Naive thymus-derived CD8-positive, alpha-beta T cell (primary cell): ENCODE measurements at places on chromosomes 12 and 14.

DNA sequence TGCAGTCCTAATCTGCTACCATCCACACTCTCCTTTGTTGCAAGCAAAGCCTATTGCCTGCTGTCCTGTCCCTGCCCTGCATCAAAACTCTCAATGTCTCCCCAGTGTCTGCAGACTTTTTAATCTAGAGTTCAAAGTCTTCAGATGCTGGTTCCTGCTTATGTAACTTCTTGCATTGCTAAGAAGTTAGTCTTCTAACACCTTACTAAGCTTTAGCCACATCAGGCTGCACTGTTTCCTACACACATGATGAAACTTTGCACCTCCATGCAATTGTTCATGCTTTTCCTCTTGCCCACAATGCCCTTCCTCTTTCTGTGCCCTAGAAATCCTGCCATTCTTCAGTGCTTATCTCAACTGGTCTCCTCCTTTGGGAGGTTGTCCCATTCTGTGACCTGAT lies 16.2 kb upstream of the DICER1 start:
- DNase-seq = no peak

DNA sequence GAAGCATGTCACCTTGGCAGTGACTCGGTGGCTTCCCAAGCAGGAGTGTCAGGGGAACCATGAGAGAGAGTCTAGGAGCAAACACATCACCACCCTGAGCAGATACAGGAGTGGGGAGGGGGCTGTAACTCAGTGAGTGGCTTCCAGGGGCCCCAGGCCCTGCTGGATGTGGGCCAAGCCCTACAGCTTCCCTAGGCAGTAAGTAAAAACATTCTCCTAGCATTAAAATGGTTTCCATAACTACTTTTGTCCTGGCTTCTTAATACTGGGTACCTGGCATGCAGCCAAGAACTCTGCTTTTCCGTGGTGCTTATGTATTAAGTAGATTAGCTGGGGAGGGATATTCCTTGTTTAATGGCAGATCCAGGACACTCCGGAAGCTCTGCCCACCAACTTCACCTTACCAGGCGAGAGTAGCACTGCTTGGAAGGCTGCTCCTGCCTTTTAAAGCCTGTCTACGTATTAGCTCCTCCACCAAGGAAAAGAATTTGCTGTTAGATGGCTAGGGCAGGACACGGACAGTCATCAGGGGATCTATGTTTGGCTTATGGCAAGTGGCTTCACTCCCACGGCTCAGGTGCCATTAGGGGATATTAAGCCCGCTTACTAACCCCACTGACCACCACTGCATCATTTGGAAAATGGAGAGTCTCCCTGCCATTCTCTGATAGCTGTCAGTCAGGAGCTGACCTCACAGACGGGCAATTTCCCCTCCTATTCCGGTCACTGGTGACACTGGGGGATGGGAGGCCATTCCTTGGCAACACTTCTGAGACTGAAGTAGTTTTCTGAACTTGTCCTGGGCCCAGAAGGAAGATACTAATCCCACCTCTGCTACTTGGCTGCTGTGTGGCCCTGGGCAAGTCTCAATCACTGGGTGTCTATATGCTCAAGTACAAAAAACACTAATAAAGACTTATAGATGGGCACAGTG lies 22.8 kb downstream of the OTUB2 start:
- no peak for DNase-seq

GRCh38 chr12:23949348-23950209 lies at the start of gene SOX5:
TSS of gene SOX5 (minus strand) at chr12:23949670. CDS start at chr12:23949601, 69 bp downstream.
- no peak for DNase-seq

DNA sequence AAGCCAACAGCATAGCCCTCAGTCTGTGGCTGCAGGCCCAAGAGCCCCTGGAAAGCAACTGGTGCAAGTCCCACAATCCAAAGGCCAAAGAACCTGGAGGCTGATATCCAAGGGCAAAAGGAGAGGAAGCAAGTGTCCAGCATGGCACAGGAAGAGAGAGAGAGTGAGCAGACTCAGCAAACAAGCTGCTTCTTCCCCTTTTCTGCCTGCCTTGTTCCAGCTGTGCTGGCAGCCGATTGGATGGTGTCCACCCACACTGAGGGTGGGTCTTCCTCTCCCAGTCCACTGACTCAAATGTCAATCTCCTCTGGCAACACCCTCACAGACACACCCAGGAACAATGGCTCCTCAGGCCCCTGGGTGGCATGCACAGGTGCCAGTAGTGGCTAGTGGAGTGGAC lies 33.5 kb downstream of the SMCO2 start:
- DNase-seq = no peak

DNA sequence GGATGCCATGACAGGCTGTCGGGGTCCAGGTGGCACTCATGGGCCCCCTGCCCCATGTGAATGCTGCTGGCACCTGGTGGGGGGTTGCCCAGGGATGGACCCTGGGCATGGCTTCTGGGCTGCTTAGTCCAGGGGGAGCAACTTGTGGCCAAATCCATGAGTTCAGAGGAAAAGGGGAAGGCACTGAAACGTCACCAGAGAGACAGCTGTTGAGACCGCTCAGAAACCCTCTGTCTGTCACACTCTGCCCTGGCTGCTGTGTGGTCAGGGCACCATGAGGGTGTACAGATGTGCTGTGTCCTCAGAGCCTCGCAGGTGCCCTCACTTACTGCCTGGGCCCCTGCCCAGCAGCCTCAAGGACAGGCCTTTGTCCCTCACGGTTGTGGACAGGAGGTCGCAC lies 9.4 kb downstream of the CLBA1 start:
- DNase-seq = no peak

DNA sequence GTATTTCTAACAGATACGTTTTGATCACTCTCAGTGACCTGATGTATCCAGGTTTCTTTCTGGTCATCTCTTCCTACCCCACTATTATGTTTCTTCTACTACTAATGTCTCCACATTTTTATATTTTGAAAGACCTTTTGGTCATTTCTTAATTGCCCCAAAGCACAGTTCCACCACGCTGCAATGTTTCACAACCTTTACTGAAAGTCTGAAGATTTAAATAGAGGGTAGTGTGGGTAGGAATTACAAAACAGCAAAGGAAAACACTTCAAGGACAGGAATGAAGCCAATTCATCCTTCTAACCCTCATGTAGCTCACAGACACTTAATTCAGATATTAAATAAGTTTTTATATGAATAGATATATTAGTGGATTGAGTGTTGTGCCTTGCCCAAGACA lies 36.1 kb upstream of the SLC16A7 start:
- no peak for DNase-seq

DNA sequence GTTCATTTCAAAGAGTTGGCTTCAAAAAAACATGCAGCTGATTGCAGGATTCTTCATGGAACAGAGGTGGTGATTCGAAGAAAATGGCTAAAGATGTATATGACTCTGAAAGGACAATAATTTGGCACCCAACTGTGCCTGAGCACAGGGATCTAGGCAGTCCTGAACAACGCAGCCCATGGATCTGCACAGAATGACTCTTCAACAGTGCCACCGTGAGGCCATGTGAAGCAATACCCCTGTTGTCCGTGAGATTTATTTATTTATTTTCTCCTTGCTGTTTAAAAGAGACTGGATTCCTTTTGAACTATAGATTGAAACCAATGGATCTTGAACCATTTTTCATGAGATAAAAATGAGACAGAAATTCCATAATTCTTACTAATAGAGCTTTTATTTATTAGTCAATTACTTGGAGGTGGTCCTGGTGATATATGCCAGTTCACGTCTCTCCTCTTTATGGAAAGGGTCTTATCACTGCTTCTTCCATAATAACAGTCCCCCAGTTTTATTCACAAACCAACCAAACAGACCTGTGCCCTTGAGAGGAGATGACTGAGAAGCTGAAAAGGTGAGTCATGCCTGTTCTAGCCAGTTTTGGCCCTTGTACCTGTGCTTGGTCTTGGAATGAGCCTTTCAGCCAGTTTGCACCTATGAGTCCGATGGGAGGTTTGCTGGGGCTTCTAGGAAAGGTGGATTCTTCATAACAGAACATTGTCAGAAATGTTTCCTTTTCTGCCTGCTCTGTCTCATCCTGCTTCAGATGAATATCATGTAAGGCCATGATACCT lies 1598.3 kb downstream of the AACS start:
- DNase-seq = no peak

GRCh38 chr14:92866901-92867865 lies 55.8 kb upstream of the CHGA start:
- DNase-seq = no peak

DNA sequence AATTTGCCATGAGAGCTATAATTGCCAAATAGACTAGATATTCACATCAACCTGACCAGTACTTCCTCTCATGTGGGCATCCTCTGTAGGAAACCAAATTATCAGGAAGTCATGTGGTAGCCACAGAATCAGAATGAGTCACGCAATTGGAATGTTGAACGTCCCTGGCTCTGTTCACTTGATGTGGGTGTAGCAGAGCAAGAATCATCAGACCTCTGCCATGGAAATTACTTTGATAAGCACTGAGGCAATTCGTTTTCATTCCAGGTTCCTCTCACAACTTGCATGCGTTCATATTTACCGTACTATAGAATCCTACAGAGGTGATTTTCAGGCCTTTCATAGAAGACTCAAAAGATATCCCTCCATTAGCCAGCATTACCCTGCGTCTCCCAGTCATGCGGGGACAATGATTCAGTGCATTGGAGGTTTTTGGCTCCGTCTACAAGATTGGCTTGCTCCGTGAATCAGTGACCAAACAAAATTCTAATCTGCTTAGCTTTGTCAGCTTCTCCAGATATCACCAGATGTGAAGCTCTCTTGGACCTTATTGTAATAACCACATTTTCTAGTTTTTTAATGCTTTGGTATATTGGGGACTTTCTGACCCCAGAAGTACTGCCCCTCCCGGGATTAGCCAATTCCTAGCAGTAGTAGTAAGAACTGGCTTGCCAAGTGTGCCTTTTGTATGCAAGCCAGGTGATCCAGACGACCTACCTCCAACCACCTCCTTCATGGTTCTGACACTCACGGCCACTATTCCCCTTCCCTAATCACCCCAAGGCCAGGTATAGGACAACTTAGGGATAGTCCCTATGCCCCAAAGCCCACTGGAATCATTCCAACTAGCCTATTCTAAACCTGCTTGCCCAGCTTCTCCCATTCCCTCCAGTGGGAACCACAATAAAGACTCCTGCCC lies 133.4 kb downstream of the KICS2 start:
- DNase-seq = no peak

- no peak for DNase-seq
Observed at GRCh38 chr14:42222924-42223471, 616.3 kb downstream of the LRFN5 start.

GRCh38 chr14:53458368-53458814 lies 305.3 kb upstream of the DDHD1 start:
- no peak for DNase-seq

- no peak for DNase-seq
Observed at GRCh38 chr14:64828071-64828470, 51.6 kb downstream of the SPTB start.

DNA sequence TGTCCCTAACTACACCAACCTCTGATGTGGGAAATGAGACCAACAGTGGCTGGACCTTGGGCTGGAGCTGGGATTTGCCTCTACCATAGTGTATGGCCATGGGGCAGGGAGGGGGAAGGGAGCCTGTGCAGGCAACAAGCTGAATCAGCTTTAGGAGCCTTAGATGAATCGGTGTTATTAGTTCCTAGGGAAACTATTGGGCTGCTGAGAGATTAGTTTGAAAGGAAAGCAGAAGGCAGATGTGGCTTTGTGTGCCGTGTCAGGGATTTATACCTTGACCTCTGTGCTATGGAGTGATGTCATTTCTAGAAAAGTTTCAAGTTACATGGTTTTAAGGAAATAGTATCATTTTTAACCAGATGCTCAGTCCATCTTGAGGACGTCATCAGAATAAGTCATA lies 19.5 kb upstream of the GAS2L3 start:
- no peak for DNase-seq

GRCh38 chr12:12540261-12541013 lies 22.2 kb downstream of the DUSP16 start:
- DNase-seq = no peak

GRCh38 chr12:5565933-5566599 lies 134.2 kb downstream of the NTF3 start:
- no peak for DNase-seq

- DNase-seq = no peak
Observed at GRCh38 chr12:81143057-81143456, 65.2 kb downstream of the ACSS3 start.

DNA sequence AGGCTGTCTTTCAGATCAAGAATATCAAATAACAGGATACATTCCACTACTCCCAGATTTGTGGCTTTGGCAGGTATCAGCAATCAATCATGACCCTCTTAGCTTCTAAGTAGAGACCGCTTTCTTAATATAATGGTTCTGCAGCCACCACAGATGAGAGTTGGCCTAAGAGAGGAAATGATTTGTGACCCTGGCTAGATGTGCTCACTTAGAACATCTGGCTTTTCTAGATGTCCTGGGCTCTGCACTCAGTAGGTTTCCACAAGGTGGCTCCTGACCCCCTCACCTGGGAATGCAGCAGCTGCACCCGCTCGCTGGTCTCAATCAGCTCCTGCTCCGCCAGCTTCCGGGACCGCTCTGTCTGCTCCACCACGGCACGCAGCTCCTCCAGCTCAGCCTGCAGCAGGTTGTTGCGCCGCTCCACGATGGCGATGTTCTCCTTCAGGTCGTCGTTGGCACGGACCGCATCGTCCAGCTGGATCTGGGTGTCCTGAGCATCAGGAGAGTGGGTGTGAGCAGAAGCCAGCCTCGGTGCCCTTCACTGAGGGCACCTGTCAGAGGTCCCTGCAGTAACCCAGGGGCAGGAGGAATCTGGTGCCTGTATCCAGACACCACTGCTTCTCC lies 8.9 kb downstream of the CMTM5 start:
- DNase-seq = no peak

DNA sequence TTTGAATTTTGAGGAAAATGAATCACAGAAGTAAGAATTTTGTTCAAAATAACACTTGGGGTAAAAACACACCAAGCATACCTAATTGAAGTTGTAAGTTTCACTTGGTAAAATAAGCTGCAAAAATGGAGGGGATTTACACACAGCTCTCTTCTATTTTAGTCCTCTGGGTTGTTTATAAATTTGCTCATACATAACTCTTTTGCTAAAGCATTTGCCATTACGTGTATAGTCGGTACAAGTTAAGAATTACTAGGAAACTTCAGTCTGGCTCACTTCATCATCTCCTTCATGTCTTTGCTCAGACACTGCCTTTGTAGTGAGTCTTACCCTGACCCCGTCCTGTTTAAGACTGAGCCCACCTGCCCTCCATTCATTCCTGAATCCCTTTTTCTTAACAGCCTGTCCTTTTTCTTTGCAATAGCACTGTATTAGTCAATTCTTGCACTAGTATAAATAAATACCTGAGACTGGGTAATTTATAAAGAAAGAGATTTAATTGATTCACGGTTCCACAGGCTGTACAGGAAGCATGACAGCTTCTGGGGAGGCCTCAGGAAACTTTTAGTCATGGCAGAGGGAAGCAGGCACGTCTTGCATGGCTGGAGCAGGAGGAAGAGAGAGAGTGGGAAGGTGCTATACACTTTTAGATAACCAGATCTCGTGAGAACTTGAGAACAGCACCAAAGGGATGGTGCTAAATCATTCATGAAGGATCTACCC lies 451.1 kb downstream of the PCNX1 start:
- no peak for DNase-seq
